Muscle of arm (tissue), 14 donors: ENCODE measurements at places on chromosomes 6 and 20. TPM values are rescaled to one million over a fixed set of nuclear protein-coding genes. Genes with fewer than 3 reads are reported as not detected.

SPDEF gene
- 0.16 TPM for polyA plus RNA-seq

THBS2 gene
- 36.8 TPM for polyA plus RNA-seq

RBPJL gene
- not detected for polyA plus RNA-seq

BMP5 gene
- 11.1 TPM for polyA plus RNA-seq

MCUR1 gene
- polyA plus RNA-seq: 47.2 TPM

- DNase-seq: no peak
Measured at GRCh38 chr6:163310973-163311383, 103.5 kb upstream of the QKI start.

- no peak for DNase-seq
Measured at GRCh38 chr6:142786476-142786875, 158.5 kb downstream of the HIVEP2 start.

GRCh38 chr6:141388666-141389065 is 744.1 kb upstream of the GJE1 start:
- no peak for DNase-seq

DNA sequence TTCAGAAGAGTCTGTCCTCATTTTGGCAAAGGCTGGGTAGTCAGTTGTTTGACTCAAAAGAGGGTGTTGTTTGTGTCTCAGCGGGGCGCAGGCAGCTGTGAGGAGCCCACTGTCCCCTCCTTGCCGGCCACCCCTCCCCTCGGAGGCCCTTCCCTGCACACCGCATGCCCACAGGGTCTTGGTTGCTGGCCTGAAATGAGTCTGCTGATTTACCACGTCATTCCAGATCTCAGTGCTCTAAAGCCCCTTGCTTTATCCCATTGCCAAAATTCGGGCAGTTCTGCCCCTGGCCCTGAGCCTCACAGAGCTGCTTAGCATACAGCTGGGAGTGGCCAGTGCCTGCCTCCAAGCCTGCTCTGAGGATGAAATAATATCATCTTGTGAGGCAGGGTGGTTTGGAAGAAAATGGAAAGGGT is 220.7 kb downstream of the UST start:
- DNase-seq: no peak

DNA sequence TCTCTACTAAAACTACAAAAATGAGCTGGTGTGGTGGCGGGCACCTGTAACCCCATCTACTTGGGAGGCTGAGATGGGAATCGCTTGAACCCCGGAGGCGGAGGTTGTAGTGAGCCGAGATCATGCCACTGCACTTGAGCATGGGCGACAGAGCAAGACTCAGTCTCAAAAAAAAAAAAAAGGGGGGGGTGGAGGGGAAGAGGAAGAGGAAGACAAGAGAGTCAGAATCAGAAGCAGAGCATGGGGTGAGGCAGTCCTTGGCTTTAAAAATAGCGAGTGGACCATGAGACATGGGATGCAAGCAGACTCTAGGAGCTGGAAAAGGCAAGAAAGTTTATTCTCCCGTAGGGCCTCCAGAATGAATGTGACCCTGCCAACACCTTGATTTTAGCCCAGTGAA is 3.9 kb upstream of the SLC9A8 start:
- DNase-seq: no peak

GRCh38 chr6:79040083-79040482 is 38.0 kb downstream of the PHIP start:
- DNase-seq: no peak

- DNase-seq: no peak
Measured at GRCh38 chr6:164929408-164929977, 379.9 kb downstream of the C6orf118 start.

DNA sequence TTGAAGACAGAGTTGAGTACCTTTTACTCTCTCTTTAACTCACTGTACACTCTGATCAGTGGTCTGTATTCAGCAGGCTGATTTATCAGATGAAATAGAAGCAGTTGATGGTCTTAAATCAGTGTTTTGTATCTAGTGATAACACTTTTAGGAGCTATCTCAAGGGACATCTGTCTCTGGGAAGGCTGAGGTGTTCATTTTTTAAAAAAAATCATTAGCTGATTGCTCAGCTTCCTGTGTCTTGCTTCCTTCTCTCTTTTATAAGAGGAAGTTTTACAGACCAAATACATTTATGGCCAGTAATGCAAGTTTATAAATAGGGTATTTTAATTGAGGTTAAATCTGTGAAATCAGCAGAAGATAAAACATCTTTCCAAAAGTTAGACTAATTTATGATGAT is 12.0 kb upstream of the CCDC170 start:
- DNase-seq: no peak

- DNase-seq: no peak
Measured at GRCh38 chr6:113651120-113651519, 206.0 kb upstream of the MARCKS start.

DNA sequence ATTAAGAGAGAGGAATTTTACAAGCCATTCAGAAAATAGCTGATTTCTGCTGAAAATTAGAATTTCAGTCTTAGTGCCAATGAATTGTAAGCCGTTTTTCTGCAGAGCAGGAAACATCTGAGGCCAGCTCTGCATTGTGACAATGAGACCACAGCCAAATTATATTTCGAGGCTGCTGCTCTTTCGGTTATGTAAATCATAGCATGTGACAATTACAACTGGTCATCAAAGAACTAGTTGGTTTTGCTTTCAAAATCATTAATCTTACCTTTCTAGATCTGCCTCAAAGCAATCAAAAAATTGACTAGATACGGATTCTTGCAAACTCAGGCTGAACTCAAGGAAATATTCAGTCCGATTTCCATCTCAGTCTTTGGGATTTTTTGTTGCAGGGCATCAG is 33.4 kb upstream of the INSM1 start:
- DNase-seq: no peak

DNA sequence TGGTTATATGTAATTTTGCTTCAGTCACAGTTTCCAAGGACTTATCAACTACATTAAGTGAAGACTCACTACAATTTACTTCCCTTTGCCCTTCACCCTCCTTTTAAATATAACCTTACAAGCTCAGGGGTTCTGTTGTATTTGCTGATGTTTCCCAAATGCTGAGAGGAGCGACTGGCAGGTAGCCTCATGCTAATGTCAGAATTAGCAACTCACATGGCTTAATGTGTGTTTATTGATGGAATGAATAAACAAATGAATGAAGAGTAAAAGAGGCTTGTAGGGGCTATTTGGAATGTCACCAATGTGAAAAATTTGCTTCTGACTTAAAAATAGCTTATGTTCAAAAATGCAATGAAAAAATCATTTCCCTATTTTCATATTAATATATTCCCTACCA is 41.4 kb upstream of the MAP7 start:
- no peak for DNase-seq

- DNase-seq: no peak
Measured at GRCh38 chr20:11711214-11711613, 206.5 kb upstream of the BTBD3 start.

GRCh38 chr6:98044791-98045470 is 761.9 kb upstream of the MMS22L start:
- no peak for DNase-seq

DNA sequence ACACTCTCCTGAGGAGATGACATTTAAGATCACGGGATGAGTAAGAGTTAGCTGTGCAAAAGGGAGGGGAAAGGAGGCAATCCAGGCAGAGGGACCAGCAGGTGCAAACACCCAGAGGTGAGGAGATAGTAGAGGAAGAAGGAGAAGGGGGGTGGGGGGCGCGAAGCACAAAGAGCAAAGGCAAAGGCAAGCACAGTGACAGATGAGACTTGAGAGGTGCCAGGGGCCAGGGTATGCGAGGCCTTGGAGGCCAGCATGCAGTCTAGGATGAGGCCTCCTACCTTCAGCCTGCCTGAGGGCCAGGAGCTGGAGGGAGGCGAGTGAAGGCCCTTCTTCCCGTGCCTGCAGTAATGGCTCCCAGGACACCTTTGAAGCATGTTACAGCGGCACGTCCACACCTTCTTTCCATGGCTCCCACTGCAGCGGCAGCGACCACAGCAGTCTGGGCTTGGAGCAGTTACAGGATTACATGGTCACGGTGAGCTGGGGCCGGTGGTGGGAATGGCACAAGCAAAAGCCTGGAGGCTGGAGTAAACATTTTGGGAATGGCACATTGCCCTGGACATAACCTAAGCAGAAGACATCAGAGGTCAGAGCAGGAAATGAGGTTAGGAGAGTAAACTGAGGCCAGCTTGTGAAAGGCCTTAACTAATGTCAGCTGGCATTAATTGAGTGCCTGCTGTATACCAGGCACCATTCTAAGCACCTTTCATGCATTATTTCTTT is 18.6 kb downstream of the CCM2L start:
- no peak for DNase-seq

GRCh38 chr6:129501740-129502660 is 208.0 kb downstream of the ARHGAP18 start:
- no peak for DNase-seq

DNA sequence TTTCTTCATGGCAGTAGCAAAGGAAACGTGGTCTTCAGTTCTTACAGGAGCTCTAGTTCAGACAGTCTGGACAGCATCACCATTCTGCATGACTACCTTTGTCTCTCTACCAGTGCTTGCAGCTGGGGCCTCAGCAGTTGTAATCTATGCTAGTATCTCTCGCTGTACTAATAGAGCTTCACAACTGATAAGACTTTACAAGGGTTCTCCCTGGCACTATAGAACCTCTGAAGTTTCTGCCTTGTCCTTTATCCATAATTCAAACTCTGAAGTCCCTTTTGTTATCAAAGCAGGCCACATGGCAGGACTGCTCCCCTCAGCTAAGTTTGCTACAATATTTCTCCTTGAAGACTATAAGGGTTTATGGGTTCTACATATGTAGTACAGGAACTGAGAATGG is 842.1 kb upstream of the ADGRB3 start:
- DNase-seq: no peak

DNA sequence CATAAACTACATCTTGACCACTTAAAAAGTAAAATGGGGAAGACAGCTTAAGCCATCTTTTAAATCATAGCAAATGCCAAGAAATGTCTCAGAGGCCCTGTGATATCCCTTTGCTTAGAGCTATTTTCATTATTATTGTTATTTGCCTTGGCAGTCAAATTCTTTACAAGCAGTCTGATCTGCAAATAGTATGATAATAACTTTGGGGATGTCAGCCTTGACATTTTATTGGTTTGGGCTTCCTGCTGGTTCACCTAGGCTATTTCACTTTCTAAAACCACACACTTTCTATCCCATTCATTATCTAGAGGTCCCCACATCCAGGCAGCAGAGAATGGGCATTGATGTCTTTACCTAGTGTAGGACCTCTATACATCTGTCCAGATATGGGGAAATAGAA is 125.1 kb downstream of the PDE7B start:
- no peak for DNase-seq

- no peak for DNase-seq
Measured at GRCh38 chr6:7899101-7899888, 11.3 kb downstream of the TXNDC5 start.

GRCh38 chr20:53013183-53013582 is 41.0 kb downstream of the TSHZ2 start:
- DNase-seq: no peak

DNA sequence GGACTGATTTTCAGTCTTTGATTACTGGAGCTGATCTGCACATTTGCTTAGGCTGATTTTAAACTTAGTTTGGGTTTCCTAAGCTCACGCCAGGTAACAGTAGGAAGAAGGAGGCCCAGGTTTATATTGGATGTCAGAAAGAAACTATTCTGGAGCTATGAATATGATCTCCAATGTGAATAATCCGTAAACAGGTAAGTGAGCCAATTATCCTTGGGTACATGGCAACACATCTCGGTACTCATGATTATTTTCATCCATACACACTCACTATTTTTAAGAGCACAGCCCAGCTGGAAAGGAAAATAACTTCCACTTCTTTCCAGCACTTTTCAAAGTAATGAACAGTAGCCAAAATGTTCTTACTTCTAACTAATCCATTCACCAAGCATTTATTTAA is 7.0 kb downstream of the ATXN1 start:
- DNase-seq: no peak

DNA sequence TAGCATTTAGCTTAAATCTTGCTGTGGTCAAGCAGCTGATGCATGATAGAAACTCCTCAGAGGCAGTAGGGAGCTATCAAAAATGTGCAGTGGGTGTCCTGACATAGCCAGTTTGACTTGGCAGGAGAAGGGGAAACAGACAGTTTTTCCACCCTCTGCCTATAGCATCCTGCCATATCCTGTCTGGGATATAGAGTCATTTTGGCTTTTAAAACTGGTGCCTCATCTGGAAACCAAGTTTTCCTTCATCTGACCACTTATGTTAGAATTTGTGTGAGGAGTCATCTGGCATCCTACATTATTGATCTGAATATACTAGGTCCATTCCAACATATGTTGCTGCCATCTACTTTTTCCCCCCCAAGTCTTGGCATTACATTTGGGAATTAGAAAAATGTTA is 284.1 kb downstream of the CD109 start:
- no peak for DNase-seq

- no peak for DNase-seq
Measured at GRCh38 chr6:44527583-44528369, 140.3 kb downstream of the CDC5L start.

GRCh38 chr6:72819609-72820008 is 197.7 kb downstream of the KCNQ5 start:
- DNase-seq: no peak

GRCh38 chr20:59777814-59778575 is 155.4 kb downstream of the SYCP2 start:
- no peak for DNase-seq

DNA sequence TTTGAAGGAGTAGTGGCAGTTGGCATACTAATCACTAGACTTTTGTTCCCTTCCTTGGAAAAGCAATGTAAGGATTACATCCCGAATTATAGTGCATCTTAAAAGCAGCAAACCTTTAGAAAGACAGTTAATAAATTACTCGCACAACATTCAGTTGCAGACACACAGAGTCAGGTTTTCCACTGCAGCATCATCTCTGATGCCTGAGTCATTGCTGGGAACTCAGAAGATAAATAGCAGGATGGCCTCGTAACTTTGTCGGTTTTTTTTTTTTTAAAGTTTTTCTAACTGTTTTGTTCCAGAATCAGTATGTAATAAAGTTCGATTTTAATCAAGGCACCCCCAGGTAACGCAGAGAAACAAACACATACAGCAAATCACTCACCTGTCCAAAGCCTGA is 34.3 kb downstream of the GJA10 start:
- DNase-seq: no peak

GRCh38 chr6:13846841-13847240 is 32.5 kb upstream of the MCUR1 start:
- no peak for DNase-seq

- no peak for DNase-seq
Measured at GRCh38 chr20:51553897-51554486, 11.5 kb upstream of the NFATC2 start.

DNA sequence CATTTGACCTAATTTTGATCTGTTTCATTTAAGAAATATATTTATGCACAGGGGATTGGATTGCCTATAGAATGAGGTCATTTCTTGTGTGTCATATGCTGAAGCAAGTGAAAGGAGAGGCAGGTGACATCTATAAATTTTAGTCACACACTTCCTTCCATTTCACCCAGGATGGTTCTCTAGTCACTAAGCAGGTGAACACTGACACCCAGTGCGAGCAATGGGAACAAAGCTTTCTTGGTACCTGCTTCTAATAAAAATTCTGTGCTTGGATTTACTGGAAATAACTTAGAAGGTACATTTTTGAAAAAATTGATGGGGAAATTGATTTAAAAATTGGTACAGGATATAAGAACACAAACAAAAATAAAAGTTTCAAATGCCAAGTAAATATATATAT is 66.9 kb upstream of the MC3R start:
- no peak for DNase-seq

GRCh38 chr20:31490752-31491151 is 15.7 kb downstream of the REM1 start:
- no peak for DNase-seq
